Vagina (tissue), 2 donors: ENCODE measurements at places on chromosomes 16 and 17.

- DNase-seq, result no peak
Measured at GRCh38 chr17:47924785-47925677, 16.3 kb upstream of the PNPO start.

DNA sequence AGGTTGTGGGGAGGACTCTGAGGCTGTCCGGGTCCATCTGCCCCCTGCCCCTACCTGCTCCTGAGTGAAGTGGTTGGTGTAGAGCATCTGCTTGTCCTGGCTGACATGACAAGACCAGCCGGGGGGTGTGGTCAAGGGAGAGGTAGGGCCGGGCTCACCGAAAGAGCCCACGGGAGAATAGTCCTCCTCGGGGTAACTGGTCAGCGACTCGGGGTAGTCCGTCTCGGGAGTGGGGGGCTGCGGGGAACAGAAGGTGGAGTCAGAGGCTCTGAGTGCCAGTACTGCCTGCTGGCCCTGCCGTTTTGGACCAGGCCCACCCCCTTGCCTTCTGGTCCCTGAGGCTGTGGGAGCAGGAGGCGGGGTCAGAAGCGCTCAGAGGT is 27.8 kb downstream of the ARHGAP27 start:
- DNase-seq, result no peak

DNA sequence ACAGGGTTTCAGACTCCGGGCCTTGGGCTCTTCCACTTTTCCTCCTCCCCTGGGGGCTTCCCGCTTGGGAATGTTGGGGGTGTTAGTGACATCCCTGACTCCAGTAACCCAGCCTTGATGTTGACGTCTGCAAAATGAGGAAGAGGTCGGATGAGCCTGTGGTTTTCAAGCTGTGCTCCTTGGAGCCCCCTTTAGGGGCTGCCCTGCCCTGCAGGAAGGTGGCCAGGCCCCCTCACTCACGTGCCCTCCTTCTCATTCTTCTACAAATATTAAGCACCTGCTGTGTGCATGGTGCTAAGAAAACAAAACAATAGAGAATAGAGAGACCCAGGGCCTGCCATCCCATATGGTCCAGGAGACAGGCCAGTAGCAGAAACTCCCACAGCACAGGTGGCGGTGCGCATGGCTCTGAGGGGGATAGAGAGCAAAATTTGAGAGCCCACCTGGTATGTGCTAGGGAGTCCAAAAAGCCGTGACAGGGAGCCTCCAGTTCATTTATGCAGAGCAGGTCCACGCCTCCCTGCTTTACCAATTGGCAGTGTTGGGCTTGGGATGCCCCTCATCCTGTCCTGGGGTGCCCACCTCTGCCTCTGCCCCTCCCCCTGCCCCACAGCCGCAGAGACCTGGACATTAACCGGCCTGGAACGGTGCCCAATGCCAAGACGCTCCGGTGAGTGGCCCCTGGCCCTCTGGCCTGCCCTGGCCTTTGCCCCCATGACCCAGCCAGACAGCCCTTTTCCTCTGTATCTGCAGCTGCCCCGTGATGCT is 7.4 kb downstream of the NDRG4 start:
- no peak for DNase-seq

GRCh38 chr17:41549596-41550039 is 21.5 kb upstream of the KRT19 start:
- no peak for DNase-seq

DNA sequence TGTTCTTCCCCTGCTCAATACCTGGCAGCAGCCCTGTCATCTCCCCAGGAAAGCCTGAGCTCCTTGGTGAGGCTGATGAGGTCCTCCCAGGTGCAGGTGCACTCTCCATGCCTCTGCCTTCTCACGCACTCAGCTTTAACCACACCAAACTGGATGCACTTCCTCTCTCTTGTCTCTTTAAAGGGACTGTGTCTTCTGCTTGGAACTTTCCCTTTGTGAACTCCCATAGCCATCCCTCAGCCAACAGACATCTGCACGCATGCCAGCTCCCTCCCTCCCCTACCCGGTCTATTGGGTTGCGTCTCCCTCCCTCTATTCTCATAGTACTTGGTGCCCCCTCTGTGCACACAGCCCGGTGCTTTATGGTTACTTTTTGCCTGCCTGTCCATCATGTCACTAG is 231.2 kb downstream of the MSI2 start:
- no peak for DNase-seq

DNA sequence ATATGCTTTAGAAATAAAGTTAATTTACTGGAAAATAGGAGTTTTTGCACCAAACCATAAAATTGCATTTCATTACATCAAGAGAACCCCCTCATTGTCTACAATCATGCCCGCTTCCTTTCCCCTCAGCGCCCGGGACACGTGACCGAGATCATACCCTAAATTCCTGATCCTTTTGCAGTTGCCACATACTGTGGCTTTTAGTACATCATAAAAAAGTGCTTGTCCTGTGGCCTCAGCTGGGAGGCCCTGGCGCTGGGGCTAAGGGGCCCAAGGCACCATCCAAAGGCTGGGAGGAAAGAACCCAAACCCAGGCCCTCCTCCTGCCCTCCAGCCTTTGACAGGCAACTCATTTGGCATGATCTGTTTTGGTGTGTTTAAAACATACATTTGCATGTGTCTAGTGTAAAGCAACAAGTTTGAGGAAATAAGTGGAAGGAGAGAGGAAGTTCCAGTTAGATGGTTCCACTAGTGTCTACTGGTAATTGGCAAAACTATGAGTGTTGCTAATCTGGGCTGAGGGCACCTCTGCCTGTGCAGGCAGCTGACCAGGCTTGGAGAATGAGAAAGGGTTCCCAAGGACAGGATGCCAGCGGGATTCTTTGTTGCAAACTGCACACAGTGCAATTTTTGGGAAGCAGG is 6.0 kb downstream of the CDK5R1 start:
- DNase-seq, result no peak

DNA sequence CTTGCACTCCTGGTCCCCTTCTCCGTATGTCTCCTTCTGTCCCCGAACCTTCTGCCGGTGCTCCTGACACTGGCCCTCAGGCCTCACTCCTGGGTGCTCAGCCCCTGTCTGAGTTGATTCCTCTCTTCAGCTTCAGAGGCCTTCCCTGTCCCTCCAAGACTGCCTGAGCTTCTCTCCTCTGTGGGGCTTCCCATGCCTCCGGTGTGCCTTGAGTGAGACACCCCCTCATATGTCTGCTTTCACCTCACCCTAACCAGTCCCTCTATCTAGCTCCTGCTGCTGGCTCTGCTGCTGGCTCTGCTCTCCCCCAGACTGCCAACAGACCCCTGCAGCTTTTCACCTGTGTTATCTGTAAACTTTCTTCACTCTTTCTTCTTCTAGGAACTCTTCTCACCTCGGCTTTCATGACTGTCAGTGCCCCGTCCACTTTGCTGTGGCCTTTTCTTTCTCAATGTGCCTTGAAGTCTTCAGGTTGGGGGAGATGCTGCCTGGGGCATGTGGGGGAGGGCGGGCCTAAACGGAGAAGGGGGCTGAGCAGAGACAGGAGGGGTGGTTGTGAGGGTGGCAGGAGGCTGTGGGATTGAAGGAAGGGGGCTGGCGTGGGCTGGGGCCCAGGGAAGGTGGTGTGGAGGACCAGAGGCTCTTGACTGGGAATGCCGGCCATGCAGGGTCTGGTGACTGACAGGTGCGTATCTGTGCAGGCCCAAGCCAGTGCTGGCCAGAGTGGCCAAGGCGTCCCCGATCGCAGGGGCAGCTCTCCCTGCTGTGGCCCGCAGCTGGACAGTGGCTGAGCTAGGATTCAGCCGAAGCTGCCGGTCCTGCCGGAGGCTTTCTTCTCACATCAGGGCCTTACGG is 81.3 kb downstream of the METRNL start:
- peak; percentile 85 for DNase-seq

GRCh38 chr16:31456988-31457360 is 2.3 kb upstream of the ARMC5 start:
- DNase-seq, result no peak

- DNase-seq, result no peak
Measured at GRCh38 chr16:20181416-20181815, 107.7 kb upstream of the GPR139 start.

- DNase-seq, result no peak
Measured at GRCh38 chr16:6252541-6252940, 1080.1 kb upstream of the RBFOX1 start.

DNA sequence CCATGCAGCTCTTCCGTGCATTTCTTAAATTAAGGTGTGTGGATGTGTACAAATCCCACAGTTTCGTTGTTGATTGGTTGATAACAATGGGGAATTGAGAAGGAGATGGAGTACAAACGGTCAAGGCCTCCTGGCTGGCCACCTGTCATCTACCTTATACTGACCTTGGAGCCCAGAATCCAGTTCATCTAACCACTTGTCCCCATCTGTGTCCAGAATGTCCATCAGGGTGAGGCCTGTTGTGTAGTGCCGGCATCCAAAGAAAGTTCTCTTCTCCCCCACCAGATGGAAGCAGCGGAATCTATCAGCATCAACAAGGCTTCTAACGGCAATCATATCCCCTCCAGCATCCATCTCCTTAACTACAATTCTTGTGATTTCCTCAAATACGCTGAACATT is 1.5 kb downstream of the GSDMB start:
- no peak for DNase-seq

- no peak for DNase-seq
Measured at GRCh38 chr17:75244133-75244866, 17.1 kb downstream of the GGA3 start.

- DNase-seq, result no peak
Measured at GRCh38 chr16:11783319-11784037, 13.6 kb downstream of the ZC3H7A start.
